CD8-positive, alpha-beta memory T cell (primary cell): ENCODE measurements at places on chromosomes 3 and 15. TPM values are rescaled to one million over a fixed set of nuclear protein-coding genes. Genes with fewer than 3 reads are reported as not detected.

DNA sequence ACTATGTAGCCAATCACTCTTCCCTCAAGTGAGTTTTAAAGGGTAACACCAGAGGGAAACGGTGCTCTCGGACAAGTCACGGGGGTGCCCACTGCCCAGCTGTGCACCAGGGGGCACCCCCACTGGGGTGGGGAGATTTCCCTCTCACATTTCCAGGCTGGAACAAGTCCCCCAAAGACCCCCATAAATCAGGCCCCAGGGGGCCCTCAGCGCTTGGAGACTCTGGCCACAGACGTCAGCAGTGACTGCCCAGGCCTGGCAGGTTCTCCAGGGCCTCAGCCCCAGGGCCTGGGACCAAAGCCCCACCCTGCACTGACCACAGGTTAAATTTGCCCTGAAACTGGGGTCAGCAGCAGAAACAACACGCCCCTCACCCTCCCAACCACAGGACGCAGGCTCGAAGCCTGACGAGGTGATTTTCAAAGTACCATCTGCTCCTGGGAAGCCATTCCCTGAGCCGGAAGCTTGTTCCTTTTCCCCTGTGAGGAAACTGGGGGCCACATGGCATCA is 17.0 kb downstream of the XXYLT1 start:
- H3K36me3 ChIP-seq = no peaks in the 10 kb centered on the region
- H3K27ac ChIP-seq = no peak overlapping the region
- no peak for DNase-seq
- H3K4me1 ChIP-seq = peaks cover 5% of the 10 kb centered on the region

DNA sequence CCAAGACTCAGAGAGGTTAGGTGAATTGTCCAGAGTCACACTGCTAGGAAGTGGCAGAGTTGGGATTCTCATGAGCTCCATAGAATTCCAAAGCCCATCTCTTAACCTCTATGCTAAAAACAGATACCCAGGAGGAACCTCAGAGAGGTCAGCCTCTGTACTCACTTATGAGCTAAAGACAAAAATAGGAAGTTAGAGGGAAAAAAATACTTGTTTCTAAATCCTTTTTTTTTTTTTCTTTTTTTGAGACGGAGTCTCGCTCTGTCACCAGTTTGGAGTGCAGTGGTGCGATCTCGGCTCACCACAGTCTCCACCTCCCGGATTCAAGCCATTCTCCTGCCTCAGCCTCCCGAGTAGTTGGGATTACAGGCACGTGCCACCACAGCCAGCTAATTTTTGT is 31.4 kb downstream of the FSD2 start:
- no peak overlapping the region for H3K4me3 ChIP-seq
- H3K27me3 ChIP-seq = no peaks in the 10 kb centered on the region
- H3K36me3 ChIP-seq = no peaks in the 10 kb centered on the region
- no peak overlapping the region for H3K27ac ChIP-seq

GRCh38 chr3:16122155-16122554 is 52.3 kb upstream of the GALNT15 start:
- no peak overlapping the region for H3K4me3 ChIP-seq
- no peaks in the 10 kb centered on the region for H3K27me3 ChIP-seq
- DNase-seq = no peak

The SEMA7A gene
- total RNA-seq = 72.5 TPM

The KLF15 gene
- total RNA-seq = 0.11 TPM

The VGLL3 gene
- total RNA-seq = not detected

The B4GALT4 gene
- 17.9 TPM for total RNA-seq

The EPHB1 gene
- not detected for total RNA-seq

The TGM5 gene
- 0.18 TPM for total RNA-seq

DNA sequence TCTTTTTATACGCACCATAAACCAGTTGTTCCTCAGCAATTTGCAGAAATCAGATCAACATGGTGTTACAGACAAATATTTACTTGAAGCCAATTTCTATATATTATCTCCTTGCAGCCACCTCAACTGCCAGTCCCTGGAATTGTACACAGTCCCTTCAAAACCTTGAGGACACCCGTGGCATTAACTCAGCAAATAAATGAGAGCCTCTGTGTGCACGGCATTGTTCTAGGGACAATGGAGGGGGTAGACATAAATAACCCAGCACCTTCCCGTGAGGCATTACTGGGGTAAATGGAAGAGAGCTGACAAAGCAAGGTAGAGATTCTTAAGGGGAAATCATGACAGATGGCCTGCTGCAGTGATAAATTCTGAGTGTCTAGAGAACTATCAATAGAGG is 12.5 kb downstream of the TM2D3 start:
- no peak for DNase-seq
- H3K36me3 ChIP-seq = peaks cover 37% of the 10 kb centered on the region
- no peak overlapping the region for H3K4me3 ChIP-seq
- no peak overlapping the region for H3K27ac ChIP-seq
- H3K27me3 ChIP-seq = no peaks in the 10 kb centered on the region

GRCh38 chr15:62726461-62726860 is 316.1 kb upstream of the TPM1 start:
- H3K27me3 ChIP-seq = no peaks in the 10 kb centered on the region
- no peaks in the 10 kb centered on the region for H3K36me3 ChIP-seq
- H3K4me1 ChIP-seq = no peaks in the 10 kb centered on the region
- H3K27ac ChIP-seq = no peak overlapping the region

The SH3GL3 gene
- total RNA-seq = not detected

DNA sequence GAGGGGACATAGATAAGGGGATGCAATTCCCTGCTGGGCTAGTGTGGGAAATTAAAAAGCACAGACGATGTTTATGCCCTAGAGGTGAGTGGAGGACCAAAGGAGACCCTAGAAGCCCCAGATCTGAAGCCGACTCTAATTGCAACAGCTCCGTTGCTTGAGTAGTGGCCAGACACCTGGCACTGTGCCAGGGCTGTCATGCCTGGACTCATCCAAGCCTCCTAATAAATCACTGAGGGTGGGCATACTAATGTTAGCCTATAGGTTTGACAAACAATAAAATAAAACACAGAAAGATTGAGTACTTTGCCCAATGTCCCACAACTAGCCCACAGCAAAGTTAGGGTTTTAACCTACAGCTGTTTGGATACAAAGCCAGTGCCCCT is 25.4 kb upstream of the MRPS22 start:
- DNase-seq = no peak
- no peaks in the 10 kb centered on the region for H3K36me3 ChIP-seq
- H3K4me3 ChIP-seq = no peak overlapping the region
- H3K27ac ChIP-seq = no peak overlapping the region

GRCh38 chr3:126451511-126451910 is 24.2 kb downstream of the ZXDC start:
- no peak overlapping the region for H3K4me3 ChIP-seq
- DNase-seq = no peak
- no peak overlapping the region for H3K27ac ChIP-seq
- no peaks in the 10 kb centered on the region for H3K4me1 ChIP-seq

The SPINK8 gene
- total RNA-seq = not detected

The IGSF10 gene
- not detected for total RNA-seq

DNA sequence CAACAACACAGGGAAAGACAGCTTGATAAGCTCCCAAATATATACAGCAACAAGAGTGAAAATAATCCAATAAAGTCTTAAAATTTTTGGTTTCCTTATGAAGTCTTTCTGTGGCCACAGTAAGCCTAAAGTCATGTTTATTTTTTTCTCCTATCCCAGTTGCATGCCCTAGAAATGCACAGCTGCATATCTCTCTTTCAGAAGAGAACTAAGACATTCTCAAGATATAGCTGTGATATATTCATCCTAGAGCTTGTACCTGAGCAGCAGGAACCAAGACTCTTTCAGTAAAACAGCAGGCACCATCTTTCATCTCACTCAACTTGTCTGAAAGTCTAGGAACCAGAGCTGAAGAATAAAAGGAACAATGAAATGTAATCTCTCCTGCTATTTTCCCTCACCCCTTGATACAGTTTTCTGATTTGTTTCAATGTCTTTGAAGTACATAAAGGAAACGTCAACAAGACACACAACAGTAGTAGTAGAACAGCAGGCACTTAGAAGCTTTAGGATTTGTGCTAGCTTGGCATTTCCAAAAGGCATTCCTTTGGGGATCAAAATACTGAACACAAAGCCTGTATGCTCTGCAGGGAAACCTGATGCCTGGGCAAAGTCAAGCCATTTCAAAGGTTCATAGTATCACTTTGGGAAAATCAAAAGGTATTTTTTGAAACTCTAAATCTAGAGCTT is 536.8 kb downstream of the PYDC2 start:
- no peaks in the 10 kb centered on the region for H3K36me3 ChIP-seq
- no peak overlapping the region for H3K27ac ChIP-seq
- DNase-seq = no peak
- no peak overlapping the region for H3K4me3 ChIP-seq
- no peaks in the 10 kb centered on the region for H3K27me3 ChIP-seq
- H3K4me1 ChIP-seq = no peaks in the 10 kb centered on the region

DNA sequence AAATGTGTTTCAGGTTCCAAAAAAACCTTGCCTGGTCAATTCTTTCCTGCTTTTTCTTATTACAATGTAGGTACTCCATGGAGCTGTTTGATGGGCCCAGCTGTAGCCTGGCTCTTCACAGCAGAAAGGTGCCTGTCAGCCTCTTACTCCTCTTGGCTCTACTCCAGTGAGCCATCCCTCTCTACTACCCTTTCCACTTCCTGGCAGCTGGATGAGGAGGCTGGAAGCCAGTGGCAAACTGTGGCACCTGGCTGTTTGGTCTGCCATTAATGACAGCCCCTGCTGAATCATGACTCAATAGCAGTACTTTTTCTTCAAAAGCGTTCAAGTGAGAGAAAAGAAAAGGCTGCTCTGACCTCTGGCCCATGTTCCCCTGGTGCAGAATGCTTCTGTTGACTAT is 618.1 kb downstream of the PYDC2 start:
- no peak overlapping the region for H3K4me3 ChIP-seq
- no peaks in the 10 kb centered on the region for H3K27me3 ChIP-seq
- H3K36me3 ChIP-seq = no peaks in the 10 kb centered on the region
- H3K4me1 ChIP-seq = no peaks in the 10 kb centered on the region
- no peak overlapping the region for H3K27ac ChIP-seq

GRCh38 chr15:77312523-77312922 is 107.4 kb downstream of the PEAK1 start:
- DNase-seq = no peak
- H3K4me1 ChIP-seq = no peaks in the 10 kb centered on the region
- H3K27me3 ChIP-seq = no peaks in the 10 kb centered on the region
- no peak overlapping the region for H3K4me3 ChIP-seq
- no peaks in the 10 kb centered on the region for H3K36me3 ChIP-seq
- no peak overlapping the region for H3K27ac ChIP-seq

DNA sequence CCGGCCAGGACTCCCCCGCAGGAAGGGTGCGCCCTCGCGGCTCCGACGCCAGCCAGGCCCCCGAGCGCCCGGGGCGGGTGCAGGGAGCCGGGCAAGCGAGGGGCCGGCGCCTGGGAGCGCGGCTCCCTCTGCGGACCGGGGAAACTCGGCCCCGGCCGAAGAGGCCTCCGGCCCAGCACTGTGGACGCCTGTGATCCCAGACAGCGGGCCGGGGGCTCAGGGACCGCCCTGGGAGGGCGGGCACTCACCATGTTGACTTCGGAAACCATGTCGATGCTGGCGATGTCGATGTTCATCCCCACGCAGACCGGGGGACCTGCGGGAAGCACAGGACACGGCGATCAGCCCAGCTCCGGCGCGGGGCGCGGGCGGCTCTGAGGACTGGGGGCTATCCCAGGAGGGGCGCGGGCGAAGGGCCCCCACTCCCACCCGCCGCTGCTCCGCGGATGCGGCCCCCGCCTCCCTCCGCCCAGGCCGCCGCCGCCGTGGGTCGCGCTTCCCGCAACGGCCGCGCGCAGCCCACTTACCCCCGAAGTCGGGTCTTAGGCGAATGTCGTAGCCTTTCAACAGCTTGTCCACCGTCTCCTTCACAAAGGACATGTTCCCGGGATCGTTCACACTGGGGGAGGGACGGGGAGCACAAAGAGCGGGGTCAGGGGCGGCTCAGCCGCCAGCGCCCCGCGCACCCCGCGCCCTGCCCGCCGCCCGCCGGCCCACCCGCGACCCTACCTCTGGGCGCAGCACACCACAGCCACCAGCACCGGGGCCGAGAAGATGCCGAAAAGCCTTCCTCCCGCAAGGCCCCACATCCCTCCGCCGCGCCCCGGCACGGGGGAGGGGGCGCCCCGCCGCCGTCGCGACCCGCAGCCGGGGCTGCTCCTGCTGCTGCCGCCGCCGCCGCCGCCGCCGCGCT is at the start of gene GABRB3:
Gene GABRB3, minus strand, starts transcription at position 913 of the 913 bp plus-strand sequence.
- DNase-seq = no peak
- no peak within 1 kb of the TSS for H3K27ac ChIP-seq
- H3K27me3 ChIP-seq = no peaks in the 10 kb centered on the region

The ALDH1A2 gene
- total RNA-seq = not detected

GRCh38 chr3:37953707-37954394 is 36.7 kb upstream of the VILL start:
- no peaks in the 10 kb centered on the region for H3K36me3 ChIP-seq
- peaks cover 25% of the 10 kb centered on the region for H3K4me1 ChIP-seq
- no peak overlapping the region for H3K27ac ChIP-seq
- no peaks in the 10 kb centered on the region for H3K27me3 ChIP-seq
- DNase-seq = no peak

DNA sequence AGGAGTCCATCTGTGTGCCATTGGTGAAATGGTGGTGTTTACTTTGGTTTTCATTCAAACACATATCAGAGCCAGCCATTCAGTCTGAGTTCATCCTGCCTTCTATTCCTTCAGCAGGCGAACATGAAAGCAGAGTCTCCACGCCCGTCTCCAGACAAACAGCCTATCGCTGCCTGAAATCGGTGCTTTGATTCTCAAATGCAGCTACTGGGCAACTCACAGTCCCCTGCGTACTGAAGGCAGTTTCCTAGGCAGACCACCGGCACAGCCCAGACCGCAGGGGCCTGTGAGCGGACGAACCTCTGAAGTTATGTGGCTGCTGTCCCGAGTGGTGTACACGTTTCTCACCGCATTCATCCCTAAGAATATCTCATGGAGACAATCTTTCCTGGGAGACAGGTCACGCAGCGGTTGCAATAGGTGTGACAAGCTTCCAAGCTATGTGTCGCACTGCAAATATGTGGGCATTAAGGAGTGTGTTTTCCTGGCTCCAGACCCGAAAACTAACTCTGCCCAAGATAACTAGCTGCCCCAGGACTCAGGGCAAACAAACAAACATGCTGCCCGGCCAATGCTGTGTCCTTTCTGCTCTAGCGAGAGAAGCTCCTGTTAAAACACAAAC is 16.9 kb upstream of the RYR3 start:
- DNase-seq = no peak
- H3K4me3 ChIP-seq = no peak overlapping the region
- H3K27ac ChIP-seq = no peak overlapping the region
- no peaks in the 10 kb centered on the region for H3K27me3 ChIP-seq
- H3K36me3 ChIP-seq = no peaks in the 10 kb centered on the region
